Mesothelial cell of epicardium (in vitro differentiated cells): ENCODE measurements at places on chromosomes 7 and 10.
A peak's percentile ranks its signal among the peaks of the same experiment; 100 is the strongest.

GRCh38 chr7:41096917-41097316 lies 606.0 kb downstream of the INHBA start:
- H3K27me3 ChIP-seq = no peaks in the 10 kb centered on the region
- H3K27ac ChIP-seq = no peak overlapping the region
- H3K36me3 ChIP-seq = no peaks in the 10 kb centered on the region
- no peak overlapping the region for H3K4me3 ChIP-seq
- peaks cover 35% of the 10 kb centered on the region for H3K4me1 ChIP-seq

DNA sequence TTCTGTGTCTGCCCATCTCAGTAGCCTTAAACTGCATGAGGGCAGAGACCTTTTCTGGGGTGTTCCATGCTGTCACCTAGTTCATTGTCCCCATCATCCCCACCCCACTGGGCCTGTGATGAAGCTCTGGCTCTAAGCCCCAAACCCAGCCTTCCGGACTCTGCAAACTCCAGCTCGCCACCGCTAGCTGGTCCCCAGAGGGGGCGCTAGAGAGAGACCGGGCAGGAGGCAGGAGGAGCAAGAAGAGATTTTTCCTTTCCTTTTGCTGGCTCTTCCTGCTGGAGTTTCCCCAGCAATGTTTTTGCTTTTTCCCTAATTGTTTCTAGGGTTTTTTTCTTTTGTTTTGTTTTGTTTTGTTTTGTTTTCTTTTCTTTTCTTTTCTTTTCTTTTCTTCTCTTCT lies 234.4 kb downstream of the TEX36 start:
- peaks cover 5% of the 10 kb centered on the region for H3K4me1 ChIP-seq
- no peak overlapping the region for H3K27ac ChIP-seq
- no peak overlapping the region for H3K4me3 ChIP-seq
- no peak for DNase-seq
- no peaks in the 10 kb centered on the region for H3K36me3 ChIP-seq
- peaks cover 7% of the 10 kb centered on the region for H3K27me3 ChIP-seq

- H3K27ac ChIP-seq = no peak overlapping the region
- no peak overlapping the region for H3K4me3 ChIP-seq
- no peak for DNase-seq
- peaks cover 15% of the 10 kb centered on the region for H3K4me1 ChIP-seq
Measured at GRCh38 chr10:20839141-20839540, 58.0 kb downstream of the NEBL start.

DNA sequence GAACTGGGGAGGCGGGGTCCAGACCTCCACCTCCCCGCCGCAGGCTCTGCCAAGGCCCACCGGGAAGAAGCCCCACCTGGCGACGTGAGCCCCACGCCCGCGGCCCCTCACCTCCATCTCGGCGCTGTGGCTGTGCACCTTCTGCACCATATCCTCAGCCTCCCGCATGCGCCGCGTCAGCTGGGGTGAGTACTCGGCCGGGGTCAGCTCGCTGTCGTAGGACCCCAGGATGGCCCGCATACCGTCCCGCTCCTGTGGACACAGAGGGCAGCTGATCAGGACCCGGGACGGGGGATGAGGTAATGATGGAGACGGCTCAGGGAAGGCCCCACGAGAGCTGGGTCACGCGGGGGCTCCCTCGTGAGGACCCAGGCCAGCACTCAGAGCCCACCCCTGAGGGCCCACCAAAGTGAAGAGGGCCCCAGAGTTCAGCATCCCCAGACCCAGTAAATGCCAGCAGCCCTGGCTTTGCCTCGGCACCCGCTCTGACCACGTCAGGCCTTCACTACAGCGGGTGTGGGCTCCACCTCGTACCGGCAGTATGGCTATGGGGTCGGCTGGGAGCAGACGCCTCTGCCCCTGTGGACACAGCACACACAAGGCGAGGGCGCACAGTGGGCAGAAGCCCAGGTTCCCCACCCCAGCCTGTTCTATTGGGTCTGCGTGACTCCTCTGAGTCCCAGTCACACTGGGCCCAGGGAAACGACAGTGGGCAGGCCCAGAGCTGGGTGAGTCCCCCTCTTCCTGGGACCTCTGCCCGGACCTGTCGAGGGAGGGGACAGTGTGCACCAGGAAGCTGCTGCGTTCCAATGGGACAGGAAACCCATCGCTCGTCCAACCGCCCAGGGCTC lies 218.1 kb downstream of the MAD1L1 start:
- no peak overlapping the region for H3K4me3 ChIP-seq
- H3K4me1 ChIP-seq = peaks cover 29% of the 10 kb centered on the region
- DNase-seq = peak; percentile 19

- no peak for DNase-seq
- H3K4me1 ChIP-seq = peaks cover 58% of the 10 kb centered on the region
- peak overlapping the region; percentile 86 for H3K27ac ChIP-seq
- H3K4me3 ChIP-seq = peak overlapping the region; percentile 60
- peaks cover 8% of the 10 kb centered on the region for H3K27me3 ChIP-seq
Measured at GRCh38 chr7:128829391-128830166, 627 bp upstream of the FLNC start.

- H3K27ac ChIP-seq = no peak overlapping the region
- no peaks in the 10 kb centered on the region for H3K27me3 ChIP-seq
- peaks cover 1% of the 10 kb centered on the region for H3K36me3 ChIP-seq
- peaks cover 32% of the 10 kb centered on the region for H3K4me1 ChIP-seq
- H3K4me3 ChIP-seq = no peak overlapping the region
- DNase-seq = no peak
Measured at GRCh38 chr10:17668435-17669184, 24.7 kb downstream of the STAM start.

DNA sequence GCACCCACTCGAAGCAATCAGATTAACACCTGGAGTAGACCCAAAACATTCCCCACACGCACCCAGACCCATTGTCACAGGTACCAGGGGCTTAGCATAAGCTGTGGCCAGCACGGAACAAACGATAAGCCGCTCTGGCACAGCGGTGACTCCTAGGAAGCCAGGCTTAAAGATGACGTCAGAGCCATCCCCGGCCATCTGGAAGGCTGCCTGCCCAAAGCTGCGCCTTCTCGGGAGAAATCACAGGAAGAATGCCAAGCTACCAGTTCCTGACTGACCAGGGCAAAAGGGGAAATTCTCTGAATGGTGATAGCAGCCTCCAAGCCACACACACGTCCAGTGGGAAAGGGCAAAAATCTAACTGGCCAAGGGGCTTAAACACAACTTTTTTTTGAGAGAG lies 13.0 kb upstream of the WIPI2 start:
- H3K27me3 ChIP-seq = peaks cover 2% of the 10 kb centered on the region
- H3K4me1 ChIP-seq = no peaks in the 10 kb centered on the region
- no peaks in the 10 kb centered on the region for H3K36me3 ChIP-seq
- no peak overlapping the region for H3K27ac ChIP-seq

DNA sequence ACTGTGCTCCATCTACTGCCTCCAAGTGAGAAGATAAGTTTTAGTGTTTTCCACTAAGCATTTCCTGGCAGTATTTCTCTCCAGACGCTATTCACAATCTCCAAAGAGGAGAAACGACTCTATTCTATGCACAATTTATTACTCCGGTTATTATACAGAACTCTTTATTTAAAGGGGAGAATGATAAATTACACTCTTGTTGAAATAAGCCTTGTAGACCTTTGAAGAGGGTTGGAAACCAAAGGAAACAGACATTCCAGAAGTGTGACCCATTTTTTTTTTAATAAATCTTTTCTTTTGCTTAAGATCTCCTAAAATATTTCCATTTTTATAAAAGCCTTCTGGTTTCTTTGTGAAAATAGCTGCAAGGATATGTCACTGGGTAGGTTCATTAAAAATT lies 76.1 kb upstream of the HDAC9 start:
- no peak overlapping the region for H3K4me3 ChIP-seq
- peaks cover 6% of the 10 kb centered on the region for H3K36me3 ChIP-seq
- H3K4me1 ChIP-seq = peaks cover 45% of the 10 kb centered on the region
- H3K27ac ChIP-seq = peak overlapping the region; percentile 87
- H3K27me3 ChIP-seq = no peaks in the 10 kb centered on the region

DNA sequence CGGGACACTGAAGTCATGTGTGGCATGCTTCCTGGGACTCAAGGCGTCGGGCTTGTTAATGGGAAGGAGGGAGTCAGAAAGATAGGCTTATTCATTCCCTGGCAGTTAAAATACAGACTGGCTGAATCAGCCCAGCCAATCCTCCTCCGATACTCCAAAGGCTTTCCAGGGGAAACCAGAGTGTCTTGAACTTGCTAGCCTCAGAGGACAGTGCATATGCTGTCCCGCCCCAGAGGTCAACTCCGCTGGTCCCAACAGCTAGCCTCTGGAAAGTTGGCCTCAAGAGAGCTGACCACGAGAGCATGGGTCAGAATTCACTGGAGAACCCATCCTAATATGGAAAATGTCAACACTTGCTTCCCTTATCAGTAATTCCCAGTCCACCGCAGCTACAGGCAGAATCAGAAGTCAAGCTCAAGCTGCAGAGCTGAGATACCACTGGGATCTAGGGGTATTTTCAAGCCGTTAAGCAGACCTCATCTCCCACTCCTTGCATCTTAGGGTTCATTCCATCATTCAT lies 43.0 kb downstream of the ELMO1 start:
- peaks cover 1% of the 10 kb centered on the region for H3K4me1 ChIP-seq
- H3K27me3 ChIP-seq = no peaks in the 10 kb centered on the region
- DNase-seq = no peak
- no peaks in the 10 kb centered on the region for H3K36me3 ChIP-seq
- no peak overlapping the region for H3K4me3 ChIP-seq

DNA sequence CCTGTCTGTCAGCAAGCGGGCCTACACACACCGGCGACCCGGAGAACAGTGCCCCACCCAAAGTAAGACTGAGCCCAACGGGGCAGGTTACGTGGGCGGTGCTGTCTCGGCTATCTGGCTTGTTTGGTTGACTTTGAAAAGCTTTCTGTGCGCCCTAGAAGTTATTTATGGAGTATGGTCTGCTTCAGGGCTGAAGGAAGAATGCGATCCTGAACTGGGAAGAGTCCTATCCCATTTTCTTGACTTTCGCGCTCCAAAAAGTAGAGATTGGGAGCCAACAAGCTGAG lies 1.5 kb downstream of the INA start:
- peaks cover 6% of the 10 kb centered on the region for H3K4me1 ChIP-seq
- peak overlapping the region; percentile 61 for H3K4me3 ChIP-seq
- H3K27me3 ChIP-seq = peaks cover 91% of the 10 kb centered on the region
- no peak overlapping the region for H3K27ac ChIP-seq
- H3K36me3 ChIP-seq = no peaks in the 10 kb centered on the region
- no peak for DNase-seq

- no peak for DNase-seq
- no peak overlapping the region for H3K27ac ChIP-seq
- H3K4me3 ChIP-seq = no peak overlapping the region
- no peaks in the 10 kb centered on the region for H3K4me1 ChIP-seq
- no peaks in the 10 kb centered on the region for H3K27me3 ChIP-seq
Measured at GRCh38 chr10:113148901-113149300, 198.9 kb downstream of the TCF7L2 start.

GRCh38 chr10:76088980-76089379 lies 657.6 kb downstream of the LRMDA start:
- H3K36me3 ChIP-seq = no peaks in the 10 kb centered on the region
- peaks cover 39% of the 10 kb centered on the region for H3K4me1 ChIP-seq
- DNase-seq = no peak
- H3K4me3 ChIP-seq = no peak overlapping the region
- no peak overlapping the region for H3K27ac ChIP-seq
- peaks cover 12% of the 10 kb centered on the region for H3K27me3 ChIP-seq

DNA sequence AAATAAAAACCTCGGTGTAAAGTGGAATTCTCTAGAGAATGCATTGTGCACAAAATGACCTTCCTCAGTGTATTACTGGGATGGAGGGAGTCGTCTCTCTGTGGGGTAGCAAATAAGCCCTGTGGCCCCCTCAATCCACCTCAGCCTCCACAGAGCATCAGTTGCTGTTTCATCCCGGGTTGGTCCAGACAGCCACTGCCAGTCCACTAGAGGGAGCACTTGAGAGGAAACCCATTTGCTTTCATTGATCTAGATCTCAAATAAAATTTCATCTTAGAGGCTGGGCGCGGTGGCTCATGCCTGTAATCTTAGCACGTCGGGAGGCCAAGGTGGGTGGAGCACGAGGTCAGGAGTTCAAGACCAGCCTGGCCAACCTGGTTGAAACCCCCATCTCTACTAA lies 1128.7 kb downstream of the CNTNAP2 start:
- no peaks in the 10 kb centered on the region for H3K36me3 ChIP-seq
- no peaks in the 10 kb centered on the region for H3K4me1 ChIP-seq
- H3K27ac ChIP-seq = no peak overlapping the region
- DNase-seq = peak; percentile 39
- peaks cover 20% of the 10 kb centered on the region for H3K27me3 ChIP-seq
- no peak overlapping the region for H3K4me3 ChIP-seq

DNA sequence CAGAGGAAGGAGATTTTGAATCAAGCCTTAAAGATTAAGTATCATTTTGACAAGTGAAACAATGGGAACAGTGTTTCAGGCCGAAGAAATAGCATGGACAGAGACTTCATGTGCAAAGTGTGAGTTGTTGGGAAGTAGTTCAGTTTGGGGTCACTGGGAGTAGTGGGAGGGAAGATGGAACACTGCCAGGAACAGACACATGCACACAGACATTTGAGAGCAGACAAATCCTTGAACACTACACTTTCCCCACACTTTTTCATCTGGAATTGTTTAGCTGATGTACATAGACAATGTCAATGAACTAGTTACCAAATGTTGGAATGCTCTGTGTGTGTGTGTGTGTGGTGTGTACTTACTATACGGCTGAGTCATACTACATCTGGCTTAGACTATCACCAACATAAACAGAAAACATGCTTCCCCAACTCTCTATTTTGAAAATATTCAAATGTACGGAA lies 52.4 kb upstream of the LRRC17 start:
- no peak for DNase-seq
- H3K4me3 ChIP-seq = no peak overlapping the region
- peaks cover 26% of the 10 kb centered on the region for H3K4me1 ChIP-seq
- H3K27me3 ChIP-seq = no peaks in the 10 kb centered on the region
- peak overlapping the region; percentile 82 for H3K27ac ChIP-seq

GRCh38 chr7:140022582-140023211 lies 40.1 kb downstream of the PARP12 start:
- no peak overlapping the region for H3K27ac ChIP-seq
- peaks cover 3% of the 10 kb centered on the region for H3K27me3 ChIP-seq
- no peaks in the 10 kb centered on the region for H3K4me1 ChIP-seq
- peaks cover 9% of the 10 kb centered on the region for H3K36me3 ChIP-seq

- peak overlapping the region; percentile 96 for H3K27ac ChIP-seq
- H3K4me3 ChIP-seq = no peak overlapping the region
- no peaks in the 10 kb centered on the region for H3K36me3 ChIP-seq
- H3K27me3 ChIP-seq = no peaks in the 10 kb centered on the region
- peaks cover 51% of the 10 kb centered on the region for H3K4me1 ChIP-seq
Measured at GRCh38 chr10:71840177-71840957, 10.7 kb downstream of the PSAP start.
